ENCODE measurements at places on chromosomes 12 and 14.

DNA sequence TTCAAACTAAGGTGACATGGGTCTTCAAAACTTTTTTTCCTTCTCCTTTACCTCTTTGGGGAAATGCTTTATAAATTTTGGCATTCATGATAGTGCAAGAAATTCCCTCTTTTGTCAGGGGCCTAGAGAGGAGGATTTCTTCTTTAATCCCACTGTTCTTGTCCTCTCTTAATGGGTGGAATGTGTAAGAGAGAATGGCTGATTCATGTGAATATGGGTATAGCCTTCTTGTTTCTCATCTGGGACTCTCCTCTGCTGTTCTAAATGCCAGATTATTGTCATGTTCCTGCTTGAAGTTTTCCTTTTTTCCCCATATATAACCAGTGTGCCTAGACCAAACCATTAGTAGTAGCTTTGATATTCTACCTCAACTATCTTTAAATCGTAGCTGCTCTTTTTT lies 46.7 kb downstream of the SLC38A4 start:
- DNase-seq = no peak

DNA sequence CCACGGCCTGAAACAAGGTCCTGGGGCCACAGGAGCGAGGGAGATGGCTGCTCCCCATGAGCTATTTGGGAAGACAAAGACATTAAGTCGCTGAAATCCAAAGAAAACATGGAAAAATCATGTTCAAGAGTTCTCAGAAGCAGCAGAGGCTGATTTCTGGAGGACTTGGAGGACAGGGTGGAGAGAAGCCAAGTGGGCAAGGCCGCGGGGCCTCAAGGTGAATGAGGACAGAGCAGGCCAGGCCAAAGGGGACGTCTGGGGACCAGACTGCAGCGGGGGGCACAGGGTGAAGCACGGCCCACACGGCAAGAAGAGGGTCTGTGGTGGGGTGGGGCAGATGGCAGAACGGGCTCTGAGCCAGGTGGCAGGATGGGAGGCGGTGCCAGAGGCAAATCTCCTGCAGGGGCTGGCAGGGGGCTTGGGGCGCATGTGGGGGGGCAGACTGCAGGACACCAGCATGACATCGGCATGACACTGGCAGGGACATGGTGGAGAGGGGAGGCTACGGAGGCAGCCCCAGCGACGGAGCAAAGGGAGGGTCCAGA lies 48.9 kb downstream of the RNF34 start:
- no peak for DNase-seq

- no peak for DNase-seq
Observed at GRCh38 chr14:73258845-73259611, 21.7 kb downstream of the PAPLN start.

DNA sequence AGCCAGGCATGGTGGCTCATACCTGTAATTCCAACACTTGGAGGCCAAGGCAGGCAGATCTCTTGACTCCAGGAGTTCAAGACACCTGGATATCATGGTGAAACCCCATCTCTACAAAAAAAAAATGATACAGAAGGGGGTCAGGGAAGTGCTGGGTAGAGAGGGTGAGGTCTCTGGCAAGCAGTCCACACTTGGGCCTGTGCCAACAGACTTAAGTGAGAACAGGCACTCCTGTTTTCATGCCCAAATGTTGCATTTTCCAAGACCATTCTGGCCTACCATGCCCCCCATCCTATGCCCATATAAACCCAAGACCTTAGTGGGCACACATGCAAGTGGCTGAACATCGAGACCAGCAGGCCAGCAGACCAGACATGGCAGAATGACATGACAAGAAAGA lies 16.0 kb upstream of the CMAS start:
- DNase-seq = no peak

DNA sequence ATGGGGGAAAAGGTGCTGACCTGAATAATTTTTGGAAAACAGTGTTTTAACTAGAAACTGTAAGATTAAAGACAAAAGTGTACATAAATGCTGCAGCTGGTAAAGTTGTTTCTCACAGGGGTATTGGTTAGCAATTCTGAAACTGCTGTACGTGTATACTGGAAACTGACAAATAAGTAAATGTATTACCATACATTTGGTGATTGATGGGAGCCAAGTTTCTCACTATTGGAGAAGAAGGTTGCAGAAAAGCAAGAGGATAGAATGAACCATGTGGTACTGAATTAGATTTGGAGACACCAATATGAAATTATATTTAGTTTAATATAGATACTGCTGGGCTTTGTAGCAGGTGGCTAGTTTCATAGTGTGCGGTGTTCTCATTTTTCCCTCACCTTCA lies 19.6 kb upstream of the FBXO33 start:
- DNase-seq = no peak

DNA sequence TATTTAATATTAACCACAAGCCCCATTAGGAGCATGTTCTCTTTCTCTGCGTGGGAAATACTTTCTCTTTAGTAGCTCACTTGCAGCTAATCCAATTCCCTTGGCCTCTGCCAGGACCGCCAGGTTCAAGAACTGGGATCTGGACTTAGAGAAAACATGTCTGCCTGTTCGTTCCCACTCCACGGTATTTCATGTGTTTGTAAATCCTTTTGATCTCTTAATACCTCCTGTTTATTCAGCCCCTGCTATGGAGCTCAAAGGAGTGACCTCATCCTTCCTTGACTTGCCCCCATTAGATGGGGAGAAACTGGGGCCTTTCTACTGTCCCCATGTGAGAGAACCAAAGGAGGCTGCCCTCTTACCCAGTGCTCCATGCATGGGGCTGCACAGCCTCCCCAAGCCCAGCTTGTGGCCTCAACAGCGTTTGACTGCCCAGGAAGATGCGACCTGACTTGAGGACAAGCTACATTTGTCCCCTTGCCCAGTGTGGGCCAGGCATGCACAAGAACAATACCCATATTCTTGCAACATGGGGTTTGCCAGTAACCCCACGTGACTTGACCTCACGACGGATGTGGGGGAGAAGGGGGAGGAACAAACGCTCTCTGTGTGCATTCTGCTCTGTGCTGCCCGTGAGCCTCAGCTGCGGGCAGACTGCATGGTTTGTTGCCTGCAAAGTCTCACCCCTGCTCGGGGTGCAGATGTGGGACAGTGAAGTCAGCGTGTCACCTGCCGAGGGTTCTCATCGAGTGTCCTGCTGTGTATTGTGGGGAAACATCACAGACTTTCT lies 30.3 kb downstream of the CD9 start:
- DNase-seq = peak; percentile 80

- peak; percentile 4 for DNase-seq
Observed at GRCh38 chr12:80894179-80894578, 43.6 kb downstream of the LIN7A start.

DNA sequence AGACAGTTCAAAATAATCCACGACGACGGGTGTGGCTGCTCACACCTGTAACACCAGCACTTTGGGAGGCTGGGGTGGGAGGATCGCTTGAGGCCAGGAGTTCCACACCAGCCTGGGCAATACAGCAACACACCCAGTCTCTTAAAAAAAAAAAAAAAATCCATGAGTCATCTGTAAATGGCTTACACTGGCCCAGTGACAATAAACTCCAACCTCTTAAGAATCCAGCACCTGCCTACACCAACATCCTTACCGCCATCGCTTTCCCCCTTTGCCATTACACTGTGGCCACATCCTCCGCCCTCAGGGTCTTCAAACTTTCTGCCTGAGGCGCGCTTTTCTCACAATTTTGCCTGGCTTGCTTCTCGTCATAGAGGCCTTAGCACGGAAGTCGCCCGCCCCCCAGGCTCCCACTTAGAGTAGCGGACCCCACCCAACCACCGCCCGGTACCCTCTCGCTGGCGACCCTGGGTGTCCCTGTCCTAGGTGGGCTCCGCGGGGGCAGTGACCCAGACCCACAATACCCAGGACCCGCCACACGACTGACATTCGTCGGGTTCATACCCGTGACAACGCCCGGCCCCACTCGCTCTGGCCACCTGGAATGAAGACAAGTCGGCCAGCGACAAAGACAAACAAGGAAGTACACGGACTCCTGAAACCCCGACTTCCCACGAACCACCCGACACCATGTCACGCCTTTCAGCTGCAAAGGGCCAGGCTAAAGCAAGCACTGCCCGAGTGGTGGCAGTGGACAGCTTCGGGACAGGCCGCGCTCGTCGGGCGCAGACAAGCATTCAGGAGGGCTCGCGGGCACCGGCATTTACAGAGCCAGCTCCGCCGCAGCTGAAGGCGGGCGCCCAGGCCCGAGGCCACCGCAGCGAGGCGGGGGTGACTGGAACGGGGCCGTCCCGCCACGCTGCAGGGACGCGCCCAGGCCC lies 636 bp downstream of the GOLGA3 start:
- DNase-seq = peak; percentile 68

DNA sequence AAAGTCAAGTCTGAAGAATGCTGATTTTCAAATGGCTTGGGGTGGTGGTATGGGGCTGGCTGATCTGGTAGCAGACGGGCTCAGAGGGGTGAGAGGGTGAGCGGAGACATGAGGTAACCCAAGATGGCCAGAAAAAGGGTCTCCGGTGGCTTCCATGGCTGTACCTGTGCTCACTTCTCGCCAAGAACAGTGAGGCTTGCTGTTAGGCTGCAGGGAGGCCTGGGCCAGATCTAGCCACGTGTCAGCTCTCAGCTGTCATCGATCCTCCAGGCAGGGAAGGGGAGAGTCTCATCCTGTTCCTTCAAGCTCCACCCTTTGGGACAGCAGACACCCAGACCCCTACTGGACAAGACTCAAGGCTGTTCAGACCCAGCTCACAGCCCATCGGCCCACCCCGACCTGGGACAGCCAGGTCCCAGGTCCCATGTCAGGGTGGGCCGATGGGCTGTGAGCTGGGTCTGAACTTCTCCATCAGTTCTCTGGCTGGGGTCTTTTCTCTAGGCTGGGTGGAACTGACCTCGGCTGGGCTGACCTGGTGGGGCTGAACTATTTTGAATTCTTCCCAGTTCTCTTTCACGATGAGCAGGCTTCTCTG lies 9.0 kb downstream of the LRTM2 start:
- no peak for DNase-seq

- no peak for DNase-seq
Observed at GRCh38 chr14:28653521-28653920, 113.1 kb upstream of the FOXG1 start.

GRCh38 chr12:7042842-7043241 lies 17.7 kb upstream of the C1S start:
- DNase-seq = no peak

GRCh38 chr14:76810525-76810924 lies 2.2 kb downstream of the ANGEL1 start:
- no peak for DNase-seq

DNA sequence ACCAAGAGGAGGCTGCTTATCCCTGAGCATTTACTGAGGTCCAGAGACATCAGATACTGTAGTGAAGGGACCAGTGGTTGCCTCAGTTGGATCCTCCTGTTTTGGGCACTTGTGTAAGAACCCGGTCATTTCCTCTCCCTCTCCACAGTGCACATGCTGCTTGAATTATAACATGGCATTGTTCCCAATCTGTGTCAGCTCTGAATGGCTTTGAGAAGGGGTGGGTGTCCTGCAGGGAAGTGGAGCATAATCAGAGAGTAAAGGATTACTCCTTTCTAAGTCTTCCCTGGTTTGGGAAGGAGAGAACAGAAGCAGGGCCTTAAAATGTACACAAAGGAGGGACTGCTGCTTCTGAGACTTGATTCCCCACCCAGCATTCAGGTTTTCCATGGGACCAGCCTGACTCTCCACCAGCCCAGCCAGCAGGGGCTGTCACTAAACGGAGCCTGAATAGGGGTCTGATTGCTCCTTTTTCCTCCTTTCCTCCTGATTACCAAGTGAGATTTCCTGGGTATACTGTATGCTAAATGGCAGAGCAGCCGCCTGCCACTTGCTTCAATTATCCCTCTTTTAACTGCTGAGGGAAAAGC lies 78.4 kb downstream of the NRXN3 start:
- DNase-seq = no peak

- DNase-seq = peak; percentile 13
Observed at GRCh38 chr12:24705216-24705615, 243.7 kb downstream of the BCAT1 start.

DNA sequence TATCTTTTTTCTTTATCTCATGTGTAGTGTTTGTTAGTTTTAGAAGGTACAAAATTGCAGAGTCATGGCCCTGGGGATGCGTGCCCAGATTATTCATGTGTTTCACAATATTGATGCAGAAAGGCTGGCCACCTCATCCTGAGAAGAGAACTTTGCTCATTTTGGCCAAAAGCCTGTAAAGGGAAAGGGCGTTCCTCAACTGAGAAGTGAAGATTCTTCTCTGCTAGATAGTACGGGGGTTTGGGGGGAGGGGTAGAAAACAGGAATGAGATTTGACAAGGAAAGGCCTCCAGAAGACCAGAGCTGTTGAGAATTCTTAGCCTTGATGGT lies 1.7 kb downstream of the MGST1 start:
- DNase-seq = peak; percentile 76

DNA sequence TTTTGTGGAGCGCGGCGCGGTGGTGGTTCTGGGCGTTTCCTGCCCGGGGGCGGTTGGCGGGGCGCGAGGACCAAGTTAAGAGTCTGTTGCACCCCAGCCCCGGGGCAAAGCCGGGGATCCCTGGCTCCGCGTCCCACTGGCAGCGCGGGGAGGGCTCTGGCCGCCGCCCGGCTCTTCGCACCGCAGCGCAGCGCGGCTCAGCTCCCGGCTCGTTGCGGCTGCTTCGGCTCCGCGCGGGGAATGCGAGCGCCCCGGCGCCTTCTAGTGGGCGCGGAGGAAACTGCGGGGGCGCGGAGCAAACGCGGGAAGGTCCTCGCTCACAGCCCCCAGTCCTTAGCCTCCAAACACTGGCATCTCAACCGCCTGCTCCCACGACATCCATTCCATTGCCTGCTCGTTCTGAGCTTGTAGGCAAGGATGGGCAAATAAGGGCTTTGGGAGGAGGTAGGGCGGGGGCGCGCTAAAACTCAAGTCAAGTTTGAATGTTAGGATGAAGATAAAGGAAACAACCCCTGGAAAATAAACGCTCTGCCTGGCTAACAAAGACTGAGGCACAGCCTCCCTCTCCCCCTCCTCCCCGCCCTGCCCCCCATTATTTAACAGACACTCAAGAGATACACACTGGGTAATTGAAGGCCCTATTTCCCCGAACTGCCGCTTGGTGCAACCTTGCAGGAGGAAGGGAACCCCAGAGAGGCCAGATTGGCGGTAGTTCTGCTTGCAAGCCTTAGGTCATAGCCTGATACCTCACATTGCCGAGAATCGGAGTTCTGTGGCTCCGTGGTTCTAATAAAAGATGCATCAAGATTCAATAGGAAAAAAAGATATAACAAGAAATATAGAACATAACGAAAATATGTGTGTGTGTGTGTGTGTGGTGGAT lies at the start of gene B4GALNT1:
B4GALNT1 (minus strand) TSS at position 244 of the 883 bp plus-strand sequence. CDS start 1,069 bp downstream, outside the sequence.
- DNase-seq = peak; percentile 87

DNA sequence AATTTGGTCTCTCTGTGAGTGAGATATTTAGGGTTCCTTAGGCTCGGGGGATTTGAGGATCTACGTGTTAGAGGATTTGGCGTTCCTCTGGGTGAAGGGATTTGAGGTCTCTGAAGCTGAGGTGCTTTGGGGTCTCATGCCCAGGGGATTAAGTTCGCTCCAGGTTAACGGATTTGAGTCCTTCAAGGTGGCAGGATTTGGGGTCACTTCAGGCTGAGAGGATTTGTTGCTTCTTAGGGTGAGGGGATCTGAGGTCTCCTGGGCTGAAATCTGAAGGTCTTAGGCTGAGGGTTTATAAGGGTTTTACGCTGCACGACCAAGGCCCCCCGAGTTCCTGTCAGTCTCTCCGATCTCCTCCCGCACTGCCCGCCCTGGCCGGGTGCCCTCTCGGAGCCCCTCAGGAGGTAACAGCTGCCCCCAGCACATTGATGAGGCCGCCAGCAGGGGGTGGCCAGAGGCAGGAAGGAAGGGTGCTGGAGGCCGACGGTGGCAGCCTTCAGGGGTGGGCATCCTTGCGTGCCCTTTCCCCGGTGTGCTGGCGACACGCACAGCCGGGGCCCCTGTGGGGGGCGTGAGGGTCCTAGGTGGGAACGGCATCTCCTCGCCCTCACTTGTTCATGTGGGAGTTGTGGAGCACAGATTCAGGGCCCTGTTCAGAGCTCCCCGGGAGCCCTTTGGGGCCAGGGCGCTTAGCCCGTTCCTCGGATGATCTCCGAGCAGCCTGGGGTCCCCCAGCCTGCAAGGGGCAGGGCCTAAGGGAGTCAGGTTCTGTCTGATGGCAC lies 14.3 kb downstream of the CEP170B start:
- DNase-seq = no peak

Measured in astrocyte of the hippocampus (primary cell).